WTC11 (cell line): ENCODE measurements at places on chromosomes 16 and 17.

DNA sequence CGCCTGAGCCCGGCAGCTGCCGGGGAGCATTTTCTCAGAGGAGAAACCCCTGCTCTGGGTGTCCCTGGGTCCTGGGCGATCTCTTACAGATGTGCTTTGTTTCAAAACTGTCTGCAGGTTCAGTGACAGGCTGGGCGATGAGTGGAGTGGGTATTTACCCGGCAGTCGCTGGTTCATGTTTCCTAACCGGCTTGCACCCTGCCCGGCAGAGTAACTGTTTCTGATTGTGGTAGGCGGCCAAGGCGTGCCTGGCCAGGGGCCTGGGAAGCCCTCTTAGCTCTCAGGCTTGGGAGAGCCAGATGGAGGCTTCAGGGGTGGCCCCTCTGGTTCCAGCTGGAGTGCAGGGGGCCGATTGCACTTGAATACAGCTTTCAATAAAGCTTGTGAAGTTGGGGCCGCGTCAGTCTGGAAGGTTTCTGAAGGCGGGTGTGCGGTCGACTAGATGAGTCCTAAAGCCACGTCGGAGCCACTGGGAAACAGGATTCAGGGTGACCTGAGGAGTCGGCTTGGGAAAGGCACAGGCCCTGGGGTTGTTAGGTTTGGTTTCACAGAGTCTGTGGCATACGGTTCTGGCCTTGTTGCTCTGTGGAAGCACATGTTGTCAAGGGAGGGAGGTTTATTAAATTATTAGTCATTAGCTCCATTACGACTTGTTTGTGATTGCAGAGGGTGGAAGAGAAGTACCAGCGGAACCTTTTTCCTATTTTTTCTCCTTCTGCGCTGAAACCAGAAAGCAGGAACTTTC lies 1.4 kb downstream of the BAIAP2 start:
- DNase-seq, result no peak

- no peak for DNase-seq
Observed at GRCh38 chr17:5069724-5070123, 8.5 kb upstream of the ZFP3 start.

GRCh38 chr17:19718613-19719354 lies 2.4 kb upstream of the SLC47A2 start:
- peak; percentile 75 for DNase-seq

- DNase-seq, result no peak
Observed at GRCh38 chr17:45577571-45578279, 87.2 kb upstream of the PLEKHM1 start.

DNA sequence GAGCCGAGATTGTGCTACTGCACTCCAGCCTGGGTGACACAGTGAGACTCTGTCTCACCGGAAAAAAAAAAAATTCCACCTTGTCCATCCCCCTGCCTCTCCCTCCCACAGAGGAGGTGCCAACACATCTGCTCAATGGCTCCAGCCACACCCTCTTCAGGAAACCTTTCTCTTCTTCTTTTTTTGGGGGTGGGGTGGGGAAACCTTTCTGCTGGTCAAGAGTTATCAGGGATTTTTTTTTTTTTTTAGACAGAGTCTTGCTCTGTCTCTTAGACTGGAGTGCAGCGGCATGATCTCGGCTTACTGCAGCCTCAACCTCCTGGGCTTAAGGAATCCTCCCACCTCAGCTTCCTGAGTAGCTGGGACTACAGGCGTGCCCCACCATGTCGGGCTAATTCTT lies 18.7 kb downstream of the TNS4 start:
- DNase-seq, result no peak

- DNase-seq, result no peak
Observed at GRCh38 chr16:58001781-58002415, 691 bp downstream of the USB1 start.

DNA sequence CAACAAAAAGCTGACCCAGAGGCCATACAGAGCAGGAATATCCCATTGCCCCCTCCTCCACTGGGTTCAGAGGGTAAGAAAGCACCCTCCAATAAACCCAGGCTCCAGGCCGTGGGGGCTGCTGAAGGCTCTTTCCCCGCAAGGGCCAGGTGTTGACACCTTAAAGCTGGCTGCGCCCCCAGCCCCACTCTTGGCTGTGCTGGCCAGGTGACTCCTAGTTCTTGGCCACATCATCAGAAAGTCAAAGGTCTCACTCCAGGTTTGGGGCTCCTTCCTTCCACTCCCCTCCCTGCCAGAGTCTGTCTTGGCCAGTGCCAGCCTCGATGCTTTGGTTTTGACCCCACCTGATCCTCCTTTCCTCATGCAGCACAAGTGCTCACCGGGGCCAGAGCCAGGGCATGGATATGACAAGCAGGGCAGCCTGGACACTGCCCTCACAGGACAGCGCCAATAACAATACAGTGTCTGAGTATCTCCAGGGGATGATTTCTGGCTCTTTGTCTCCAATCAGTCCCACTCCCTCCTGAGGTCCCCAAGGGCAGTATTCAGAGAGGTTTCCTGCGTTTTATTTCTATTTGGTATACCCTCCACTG lies 8.2 kb downstream of the SLC46A1 start:
- DNase-seq, result no peak

GRCh38 chr17:28398280-28398981 lies 7.6 kb downstream of the SLC46A1 start:
- no peak for DNase-seq

GRCh38 chr17:48522031-48522653 lies 8.7 kb downstream of the HOXB1 start:
- DNase-seq, result peak; percentile 34

- no peak for DNase-seq
Observed at GRCh38 chr16:47611042-47611441, 149.9 kb downstream of the PHKB start.

DNA sequence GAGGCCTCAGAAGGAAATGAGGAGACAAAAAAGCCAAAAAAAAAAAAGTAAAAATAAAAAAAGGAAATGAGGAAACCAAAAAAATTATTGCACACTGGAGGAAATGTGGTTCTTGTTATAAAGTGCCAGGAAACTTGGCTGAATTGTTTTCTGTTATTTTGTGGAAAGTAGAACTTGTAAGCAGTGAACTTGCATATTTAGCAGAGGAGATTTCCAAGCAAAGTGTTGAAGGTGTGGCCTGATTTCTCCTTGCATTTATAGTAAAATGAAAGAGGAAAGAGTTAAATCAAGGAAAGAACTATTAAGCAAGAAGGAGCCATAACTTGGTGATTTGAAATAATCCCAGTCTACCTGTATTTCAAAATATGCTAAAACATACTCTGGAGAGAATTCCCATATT lies 34.1 kb upstream of the CPPED1 start:
- no peak for DNase-seq

DNA sequence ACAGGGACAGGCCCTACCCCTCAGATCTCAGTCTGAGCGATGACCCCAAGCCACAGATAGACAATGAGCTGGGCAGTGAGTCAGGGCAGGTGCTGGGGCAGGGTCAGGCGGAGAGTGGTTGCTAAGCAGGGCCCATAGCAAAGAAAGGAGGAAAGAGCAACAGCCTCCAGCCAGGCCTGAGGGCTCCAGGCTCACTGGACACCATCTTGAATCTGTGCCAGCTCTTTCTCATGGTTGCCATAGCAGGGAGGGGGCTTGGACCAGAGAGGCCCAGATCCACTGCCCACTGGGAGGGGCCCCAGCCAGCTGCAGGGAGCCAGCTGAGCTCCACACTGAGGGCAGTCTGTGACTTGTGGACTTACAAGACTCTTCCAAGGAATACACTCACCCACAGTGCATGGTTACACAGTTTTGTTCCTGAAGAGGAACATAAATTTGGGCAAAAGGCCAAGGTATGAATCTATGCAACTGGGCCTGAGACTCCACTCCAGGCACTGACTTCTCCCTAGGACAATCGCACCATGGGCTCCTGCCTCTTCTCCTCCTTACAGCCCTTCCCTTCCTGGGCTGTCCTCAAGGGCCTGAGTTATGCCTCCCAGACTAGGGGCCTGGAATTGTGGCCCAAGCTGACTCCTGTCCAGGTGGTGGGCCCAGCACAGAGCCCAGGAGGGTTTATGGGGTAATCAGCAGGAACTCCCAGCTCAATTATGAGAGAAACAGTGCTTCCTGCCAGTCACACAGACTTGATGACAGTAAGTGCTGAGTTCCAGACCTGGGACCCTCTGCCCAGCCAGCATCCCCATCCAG lies 59.9 kb downstream of the BEAN1 start:
- DNase-seq, result no peak
